M059J (cell line): ENCODE measurements at places on chromosomes 3 and 15.

DNA sequence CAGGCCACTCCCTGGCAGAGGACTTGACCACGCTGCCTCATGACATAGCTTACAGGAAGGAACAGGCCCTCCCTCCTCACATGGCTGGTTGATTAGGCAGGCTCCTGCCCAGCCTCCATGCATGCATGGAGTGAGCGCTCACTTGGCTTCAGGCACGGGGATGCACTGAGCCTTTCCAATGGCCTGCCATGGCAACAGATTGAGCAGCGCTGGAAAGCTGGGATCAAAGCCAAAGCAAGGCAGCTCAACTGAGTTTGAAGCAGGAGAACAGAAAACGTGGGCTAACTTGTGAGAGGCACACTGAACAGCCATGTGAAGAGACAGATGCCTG is 5.9 kb upstream of the GRAMD2A start:
- peak; percentile 87 for DNase-seq

- DNase-seq, result no peak
Observed at GRCh38 chr3:50139308-50139707, 15.8 kb upstream of the SEMA3F start.

- DNase-seq, result no peak
Observed at GRCh38 chr3:129507181-129507831, 21.1 kb upstream of the RHO start.

- DNase-seq, result no peak
Observed at GRCh38 chr15:42919308-42919707, 1.3 kb downstream of the TTBK2 start.

DNA sequence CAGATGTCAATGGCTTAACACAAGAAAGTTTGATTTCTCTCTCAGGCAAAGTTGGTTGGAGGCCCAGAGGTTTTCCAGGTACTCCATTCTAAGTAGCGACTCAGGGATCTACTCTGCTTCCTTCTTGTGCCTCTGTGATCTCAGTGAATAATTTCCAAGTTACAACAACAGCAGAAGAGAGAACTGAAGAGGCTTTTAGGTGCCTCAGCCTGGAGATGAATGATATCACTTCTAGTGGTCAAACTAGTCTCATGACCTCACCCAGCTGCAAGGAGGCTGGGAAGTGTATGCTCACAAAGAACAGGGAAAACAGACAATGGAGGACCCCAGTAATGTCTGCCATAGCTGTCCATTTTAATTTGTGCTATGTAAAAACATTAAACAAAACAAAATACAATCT is 4.6 kb upstream of the PRICKLE2 start:
- no peak for DNase-seq

DNA sequence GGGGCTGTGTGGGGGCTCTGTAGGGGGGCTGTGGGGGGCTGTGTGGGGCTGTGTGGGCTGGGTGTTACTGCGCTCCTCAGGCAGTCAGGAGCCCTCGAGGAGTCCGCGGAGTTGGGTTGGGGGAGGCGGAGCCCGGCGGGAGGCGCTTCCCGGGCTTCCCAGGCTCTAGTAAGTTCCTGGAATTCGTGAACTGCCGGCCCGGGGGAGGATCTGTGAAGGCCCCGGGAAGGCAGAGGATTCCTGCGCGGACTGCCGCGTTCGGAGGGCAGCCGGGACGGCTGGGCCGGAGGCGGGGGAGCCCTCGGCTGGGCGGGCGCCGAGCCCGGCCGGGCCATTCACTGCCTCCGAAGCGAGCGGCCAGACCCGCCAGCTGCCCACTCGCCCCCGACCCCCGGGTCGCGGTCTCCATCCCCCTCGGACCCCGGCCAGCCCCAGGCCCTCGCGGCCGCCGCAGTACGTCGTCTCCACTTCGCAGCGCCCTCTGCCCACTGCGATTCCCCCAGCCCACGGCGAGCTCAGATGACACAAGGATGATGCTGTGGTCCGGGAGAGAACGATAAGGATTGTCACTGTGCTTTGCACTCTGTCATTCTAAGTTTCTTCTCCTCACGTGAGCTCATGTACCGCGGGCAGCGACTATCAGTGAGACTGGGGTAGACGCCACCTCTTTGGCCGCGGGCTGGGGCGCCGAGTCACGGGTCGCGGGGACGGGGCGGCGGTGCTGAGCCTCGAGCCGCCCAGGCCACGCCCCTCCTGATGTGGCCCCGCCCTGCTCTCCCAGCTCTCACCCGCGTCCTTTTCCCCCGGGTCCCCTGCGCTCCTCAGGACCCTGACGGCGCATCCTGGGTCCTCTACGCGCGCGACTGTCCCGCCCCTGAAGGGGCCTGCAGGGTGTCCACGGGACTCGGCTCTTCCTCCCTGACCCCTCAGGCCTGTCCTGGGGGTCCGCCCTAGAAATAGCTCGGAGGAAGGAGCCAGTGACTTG is 65.3 kb downstream of the KLF13 start:
- DNase-seq, result peak; percentile 59
